ENCODE measurements at places on chromosomes 2 and 18.

- DNase-seq: no peak
Observed at GRCh38 chr18:41162781-41163180, 792.3 kb upstream of the PIK3C3 start.

GRCh38 chr2:46179037-46179621 lies 118.1 kb upstream of the EPAS1 start:
- DNase-seq: no peak

DNA sequence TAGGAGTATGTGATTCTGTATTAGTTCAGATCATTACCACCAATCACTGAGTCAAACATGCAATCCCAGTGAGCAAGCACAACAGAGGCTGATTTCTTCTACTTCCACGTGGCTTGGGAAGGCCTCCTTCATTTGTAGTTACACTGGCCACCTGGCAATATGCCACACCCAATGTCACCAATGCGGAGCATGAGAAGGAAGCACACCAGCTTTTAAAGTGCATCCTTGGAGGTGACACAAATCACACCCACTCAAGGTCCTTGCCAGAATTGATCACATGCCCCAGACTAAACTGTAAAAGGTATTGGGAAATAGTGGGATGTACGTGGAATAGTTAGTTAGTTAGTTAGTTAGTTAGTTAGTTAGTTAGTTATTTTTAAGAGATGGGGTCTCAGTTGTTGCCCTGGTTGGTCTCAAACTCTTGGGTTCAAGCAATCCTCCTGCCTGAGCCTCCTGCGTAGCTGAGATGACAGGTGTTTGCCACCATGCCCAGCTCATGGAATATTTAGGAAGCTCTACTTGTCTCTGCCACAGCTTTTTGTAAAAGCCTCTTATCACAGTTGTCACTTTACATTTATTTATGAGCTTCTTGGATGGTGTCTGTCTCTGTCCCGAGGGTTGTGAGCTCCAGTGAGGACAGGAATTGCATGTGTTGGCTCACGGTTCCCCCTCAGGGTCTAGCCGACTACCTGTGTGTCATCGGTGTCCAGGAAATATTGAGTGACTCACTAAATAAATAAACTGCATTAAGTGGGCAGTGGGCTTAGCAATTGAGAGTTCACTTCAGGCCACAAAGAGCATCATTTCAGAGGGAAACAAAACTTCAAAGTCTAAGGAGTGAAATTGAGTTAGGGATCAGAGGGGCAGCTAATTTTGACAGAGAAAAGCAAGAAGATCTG lies 28.1 kb upstream of the CAB39 start:
- DNase-seq: no peak

- no peak for DNase-seq
Observed at GRCh38 chr2:172241222-172241621, 138.5 kb upstream of the DLX2 start.

- no peak for DNase-seq
Observed at GRCh38 chr2:158546412-158547144, 89.8 kb downstream of the PKP4 start.

- no peak for DNase-seq
Observed at GRCh38 chr2:174157053-174157452, 91.3 kb downstream of the OLA1 start.

DNA sequence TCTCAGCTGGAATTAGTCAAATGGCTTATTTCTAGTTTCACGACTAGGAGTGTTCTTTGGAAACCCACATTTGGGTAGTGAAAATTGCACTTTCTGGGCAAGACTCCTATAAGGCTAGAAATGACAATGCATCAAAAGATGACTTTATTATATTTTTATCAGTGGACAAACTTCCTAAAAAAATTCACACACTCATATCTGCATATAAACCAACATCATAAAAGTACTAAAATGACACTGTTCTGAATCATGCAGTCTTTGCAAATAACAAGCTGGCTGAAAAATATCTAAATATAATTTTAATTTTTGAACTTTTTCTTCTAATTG lies 17.6 kb downstream of the MXD1 start:
- no peak for DNase-seq

DNA sequence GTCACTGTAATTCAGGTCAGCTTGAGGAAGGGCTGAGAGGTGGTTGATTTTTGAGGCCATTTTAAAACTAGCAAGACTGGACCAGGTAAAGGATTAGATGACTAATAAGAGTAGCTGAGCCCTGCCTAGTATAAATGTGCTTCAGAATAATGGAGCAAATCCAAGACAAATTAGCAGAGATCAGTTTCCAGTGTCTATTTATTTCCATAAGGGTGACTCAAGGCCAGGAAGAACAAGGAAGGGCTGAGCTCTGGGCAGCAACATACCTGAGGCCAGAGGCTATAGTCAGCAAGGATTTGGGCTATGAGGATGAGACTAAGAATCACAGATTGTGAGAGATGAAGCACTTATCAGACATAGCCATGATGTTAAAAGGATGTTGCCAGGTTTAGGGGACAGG lies 339.0 kb upstream of the LRRTM1 start:
- no peak for DNase-seq

DNA sequence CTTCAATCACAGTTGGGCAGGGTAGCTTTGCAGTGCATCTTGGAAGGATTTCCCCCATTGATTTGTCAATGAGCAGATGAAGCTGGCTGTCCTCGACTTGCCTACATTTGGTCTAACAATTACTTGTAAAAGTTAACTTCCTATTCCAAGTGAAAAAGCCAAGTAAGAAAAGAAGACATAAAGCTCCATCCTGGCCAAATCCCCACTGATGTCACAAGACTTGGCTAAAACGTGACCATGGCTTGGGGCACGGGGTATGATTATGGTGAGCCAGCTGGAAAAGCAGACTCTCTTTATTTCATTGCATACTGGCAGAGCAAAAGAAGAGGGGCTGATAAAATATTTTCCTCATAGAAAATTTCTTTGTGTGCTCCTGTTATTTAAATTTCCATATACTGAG lies 25.4 kb upstream of the PID1 start:
- no peak for DNase-seq

DNA sequence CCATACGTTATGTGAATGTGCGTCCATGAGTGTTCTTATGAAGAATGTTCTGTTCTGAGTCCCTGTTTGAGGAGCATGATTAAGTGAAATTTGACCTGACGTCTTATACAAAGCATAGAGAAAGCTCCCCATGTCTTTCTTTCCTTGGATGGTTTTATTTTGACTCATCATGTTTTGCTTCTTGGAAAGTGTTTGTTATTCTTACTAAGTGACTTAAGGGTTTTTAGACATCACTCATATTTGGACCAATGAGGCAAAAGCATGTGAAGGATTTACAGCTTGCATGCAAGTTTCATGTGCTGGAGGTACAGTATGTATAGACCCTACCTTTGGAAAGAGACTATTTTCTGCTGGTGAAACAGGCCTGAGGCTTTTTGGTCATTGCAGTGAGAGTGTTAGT lies 33.5 kb upstream of the ZEB2 start:
- no peak for DNase-seq

DNA sequence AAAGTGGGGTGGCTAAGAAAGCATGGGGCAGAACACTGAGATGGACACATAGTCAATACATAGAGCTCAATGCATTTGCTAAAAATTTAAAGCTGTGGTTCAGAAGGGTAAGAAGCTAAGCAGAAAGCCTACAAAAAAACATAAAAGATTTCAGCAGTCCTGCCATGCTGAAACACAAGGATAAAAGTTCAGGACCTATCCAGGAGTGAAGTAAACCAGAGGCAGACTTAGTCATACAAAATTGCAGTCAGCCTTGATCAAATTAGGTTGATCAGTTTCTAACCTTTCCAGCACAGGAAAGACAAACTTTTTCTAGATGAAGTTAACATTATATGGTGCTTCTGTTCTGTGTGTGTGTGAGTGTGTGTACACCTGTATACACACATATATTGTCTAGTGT lies 120.8 kb upstream of the RBMS1 start:
- DNase-seq: no peak

DNA sequence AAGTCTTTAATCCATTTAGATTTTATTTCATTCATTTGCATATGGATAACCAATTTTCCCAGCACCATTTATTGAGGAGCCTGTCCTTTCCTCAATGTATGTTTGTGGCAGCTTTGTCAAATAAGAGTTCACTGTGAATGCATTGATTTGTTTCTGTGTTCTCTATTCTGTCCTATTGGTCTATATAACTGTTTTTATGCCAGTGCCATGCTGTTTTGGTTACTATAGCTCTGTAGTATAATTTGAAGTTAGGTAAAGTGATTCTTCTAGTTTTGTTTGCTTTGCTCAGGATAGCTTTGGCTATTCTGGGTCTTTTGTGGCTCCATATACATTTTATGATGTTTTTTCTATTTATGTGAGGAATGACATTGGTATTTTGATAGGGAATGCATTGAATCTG lies 7.4 kb downstream of the MYO3B start:
- no peak for DNase-seq
